ENCODE measurements at places on chromosomes 16 and 17.

GRCh38 chr17:33056399-33057146, 64.9 kb downstream of the SPACA3 start:
- DNase-seq, result no peak

DNA sequence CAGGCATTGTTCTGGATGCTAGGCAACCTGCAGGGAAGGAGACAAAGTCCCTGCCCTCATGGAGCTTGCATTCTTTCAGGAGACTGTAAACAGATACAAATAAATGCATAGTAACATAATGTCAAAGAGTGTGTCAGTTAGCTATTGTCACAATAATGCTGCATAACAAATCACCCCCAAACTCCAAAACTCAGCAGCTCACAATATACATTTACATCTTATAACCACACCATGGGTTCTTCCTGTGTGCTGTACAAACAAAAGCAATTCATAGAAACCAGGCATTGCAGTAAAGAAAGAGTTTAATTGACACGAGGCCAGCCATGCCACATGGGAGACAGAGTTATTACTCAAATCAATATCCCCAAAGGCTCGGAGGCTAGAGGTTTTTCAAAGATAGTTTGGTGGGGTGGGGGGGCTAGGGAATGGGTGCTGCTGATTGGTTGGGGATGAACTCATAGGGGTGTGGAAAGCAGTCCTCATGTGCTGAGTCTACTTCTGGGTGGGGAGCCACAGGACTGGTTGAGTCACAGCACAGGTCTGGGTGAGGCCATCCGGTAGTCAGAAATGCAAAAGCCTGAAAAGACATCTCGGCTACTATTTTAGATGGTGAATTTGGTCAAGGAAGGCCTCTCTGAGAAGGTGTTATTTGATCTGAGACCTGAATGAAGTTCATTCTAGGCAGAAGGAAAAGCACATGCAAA, 79.0 kb downstream of the GPRC5B start:
- no peak for DNase-seq

GRCh38 chr17:75689441-75689873, 22.3 kb downstream of the SAP30BP start:
- no peak for DNase-seq

- DNase-seq, result no peak
Measured at GRCh38 chr17:58870747-58871146, 115.1 kb downstream of the PPM1E start.

GRCh38 chr17:263773-264172, 82.3 kb upstream of the DOC2B start:
- no peak for DNase-seq

- DNase-seq, result no peak
Measured at GRCh38 chr17:10512856-10513255, 5.5 kb downstream of the MYH1 start.

GRCh38 chr17:40530531-40530994, 29.1 kb upstream of the TNS4 start:
- DNase-seq, result no peak

Data from suppressor macrophage treated with lipopolysaccharide for 4 hours (primary cell).